K562 (cell line): ENCODE measurements at places on chromosomes 4 and X.
A peak's percentile ranks its signal among the peaks of the same experiment; 100 is the strongest.

DNA sequence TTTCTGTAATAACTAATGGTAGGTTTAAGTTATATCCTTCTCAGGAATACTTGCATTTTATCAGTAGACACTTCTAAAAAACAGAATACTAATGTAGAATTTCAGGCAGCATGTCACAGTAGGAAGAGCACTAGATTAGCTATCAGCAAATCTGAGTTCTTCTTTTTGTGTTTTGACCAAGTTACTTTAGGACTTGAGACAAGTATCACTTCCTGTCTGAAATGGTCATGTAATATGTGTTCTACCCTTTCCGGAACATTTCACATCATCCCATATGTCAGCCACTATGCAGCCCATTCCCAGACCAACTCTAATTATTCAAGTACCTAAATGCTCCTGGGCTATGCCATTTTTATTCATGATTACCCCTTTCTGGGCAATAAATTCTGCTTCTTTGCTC lies 401.8 kb upstream of the RPS6KA3 start:
- DNase-seq, result no peak

DNA sequence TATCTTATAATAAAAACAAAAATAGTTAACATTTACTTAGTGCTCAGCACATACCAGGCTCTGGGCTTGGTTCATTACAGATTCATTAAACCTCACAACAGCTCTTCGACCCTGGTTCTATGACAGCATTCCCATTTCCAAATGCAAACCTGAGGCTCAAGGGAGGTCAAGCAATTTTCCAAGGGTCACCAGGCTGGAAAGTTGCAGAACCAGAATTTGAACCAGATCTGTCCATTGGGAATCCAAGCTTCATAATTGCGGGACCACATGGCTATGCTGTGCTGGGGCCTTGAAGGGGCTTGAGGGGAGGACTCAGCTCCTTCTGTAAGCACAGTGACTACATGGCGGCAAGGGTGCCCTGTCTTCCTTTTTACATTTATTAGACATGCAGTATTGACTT lies 197.3 kb upstream of the LNX1 start:
- DNase-seq, result no peak

DNA sequence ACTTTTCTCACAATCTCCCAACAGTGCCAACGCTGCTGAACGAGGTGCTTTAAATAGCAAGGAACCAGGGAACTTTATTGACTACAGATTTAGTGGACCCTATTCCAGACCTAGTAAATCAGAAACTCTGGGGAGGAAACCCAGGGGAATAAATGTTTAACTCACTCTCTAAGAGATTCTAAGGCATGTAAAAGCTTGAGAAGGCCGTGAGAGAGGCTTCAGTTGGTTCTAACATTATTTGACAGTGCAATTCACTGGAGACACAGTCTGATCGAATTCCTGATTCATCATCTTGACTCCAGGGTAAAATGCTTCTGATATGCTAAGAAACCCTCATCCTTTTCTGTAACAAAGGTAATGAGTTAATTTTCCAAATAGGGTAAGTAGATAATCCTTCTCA lies 494.4 kb downstream of the KCNIP4 start:
- no peak for DNase-seq

- no peak for DNase-seq
Observed at GRCh38 chrX:13697455-13697854, 8.5 kb downstream of the RAB9A start.

DNA sequence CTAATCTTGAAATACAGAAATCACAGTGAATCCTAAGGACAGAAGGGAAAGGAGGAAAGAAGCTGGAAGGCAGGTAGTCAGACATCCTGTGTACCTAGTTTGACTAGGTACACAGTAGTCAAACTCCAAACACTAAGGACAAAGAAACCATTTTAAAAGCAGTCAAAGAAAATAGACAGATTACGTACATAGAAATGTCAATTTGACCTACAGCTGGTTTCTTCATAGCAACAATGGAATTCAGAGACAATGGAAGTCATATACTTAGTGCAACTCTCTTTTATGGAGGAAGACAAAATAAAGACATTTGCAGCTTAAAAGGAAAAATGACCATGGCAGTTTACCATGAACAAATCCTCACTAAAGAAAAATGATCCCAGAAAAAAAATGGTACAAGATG lies 79.0 kb downstream of the NEUROG2 start:
- DNase-seq, result no peak

DNA sequence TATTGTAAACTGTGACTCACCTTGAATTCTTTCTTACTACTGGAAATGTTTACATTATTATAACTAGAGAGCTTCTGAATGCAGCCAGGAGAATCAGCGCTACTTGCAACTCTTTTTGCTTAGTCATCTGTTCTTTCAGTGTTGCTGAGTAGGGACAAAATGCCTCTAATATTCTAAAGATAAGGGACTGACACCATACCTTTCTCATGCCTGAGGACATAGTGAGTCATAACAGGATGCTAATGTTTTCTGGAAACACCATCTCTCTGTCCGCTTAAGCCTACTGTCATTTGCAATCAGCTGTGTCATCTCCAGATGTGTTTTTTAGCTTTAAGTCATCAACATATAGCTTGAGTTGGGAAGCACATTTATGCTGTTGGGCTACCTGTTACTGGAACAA lies 108.3 kb downstream of the QRFPR start:
- no peak for DNase-seq

DNA sequence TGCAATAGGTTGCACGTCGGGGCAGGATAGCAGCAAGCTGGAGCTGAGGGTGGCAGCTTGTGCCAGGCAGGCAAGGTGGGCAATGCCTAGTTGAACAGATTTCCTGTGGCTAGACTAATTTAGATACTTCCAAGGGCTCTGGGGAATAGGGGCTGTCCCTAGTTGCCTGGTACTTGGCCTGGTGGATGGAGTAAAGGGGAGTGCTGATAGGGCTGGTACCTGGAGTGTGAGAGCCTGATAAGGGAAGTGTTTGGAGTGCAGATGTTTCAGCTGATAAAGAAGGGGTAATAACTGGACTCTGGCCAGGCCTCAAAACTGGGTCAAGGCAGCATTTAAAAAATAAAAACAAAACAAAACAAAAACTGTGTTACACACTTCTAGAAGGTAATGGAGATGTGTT lies 665.5 kb downstream of the CCSER1 start:
- DNase-seq, result no peak

GRCh38 chr4:173181848-173182247 lies 13.2 kb downstream of the GALNT7 start:
- DNase-seq, result no peak

- no peak for DNase-seq
Observed at GRCh38 chr4:93879919-93880318, 51.4 kb downstream of the ATOH1 start.

- no peak for DNase-seq
Observed at GRCh38 chr4:37431417-37431743, 186.8 kb downstream of the NWD2 start.

- DNase-seq, result no peak
Observed at GRCh38 chrX:39819921-39820849, 277.6 kb downstream of the BCOR start.

- no peak for DNase-seq
Observed at GRCh38 chr4:1082215-1083182, 30.9 kb downstream of the RNF212 start.

DNA sequence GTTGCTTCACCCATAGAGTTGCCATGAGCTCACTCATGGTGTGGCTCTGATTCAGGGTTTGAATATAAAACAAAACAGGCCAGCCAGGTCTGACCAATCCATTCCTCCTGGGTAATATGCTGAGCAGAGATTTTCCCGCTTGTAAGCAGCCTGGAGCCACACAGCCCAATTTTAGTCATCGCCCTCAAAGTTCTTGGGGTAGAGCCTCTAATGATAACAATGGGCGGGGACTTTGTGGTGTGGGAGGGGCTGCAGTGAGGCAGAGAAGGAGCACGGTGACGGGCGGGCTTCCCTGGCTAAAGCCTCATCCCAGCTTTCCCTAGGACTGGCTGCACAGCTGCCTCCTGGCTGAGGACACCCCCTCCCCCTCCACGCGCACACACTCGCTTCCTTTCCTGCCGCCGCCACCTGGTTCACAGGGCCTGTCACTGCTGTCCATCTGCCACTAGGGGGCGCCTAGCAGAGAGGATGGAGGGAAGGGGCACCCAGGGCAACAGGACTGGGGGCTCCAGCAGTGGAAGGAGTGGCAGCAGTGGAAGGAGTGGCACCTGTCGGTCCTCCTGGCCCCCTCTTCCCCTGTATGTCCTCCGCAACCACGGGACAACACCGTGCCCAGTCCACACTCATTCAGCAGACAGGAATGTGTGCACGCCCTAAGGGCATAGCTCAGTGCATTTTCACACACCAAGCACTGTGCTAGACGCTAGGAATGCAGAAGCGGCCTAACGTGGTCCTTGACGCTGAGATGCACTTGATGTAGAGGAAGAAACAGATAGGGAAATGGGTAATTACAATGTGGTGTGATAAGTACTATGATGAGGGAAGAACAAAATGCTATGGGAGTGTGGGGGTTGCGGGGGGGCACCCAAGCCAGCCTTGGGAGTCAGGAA lies 26.8 kb downstream of the PRPS1 start:
- peak; percentile 75 for DNase-seq

GRCh38 chr4:25757452-25757851 lies 101.8 kb downstream of the SLC34A2 start:
- no peak for DNase-seq

DNA sequence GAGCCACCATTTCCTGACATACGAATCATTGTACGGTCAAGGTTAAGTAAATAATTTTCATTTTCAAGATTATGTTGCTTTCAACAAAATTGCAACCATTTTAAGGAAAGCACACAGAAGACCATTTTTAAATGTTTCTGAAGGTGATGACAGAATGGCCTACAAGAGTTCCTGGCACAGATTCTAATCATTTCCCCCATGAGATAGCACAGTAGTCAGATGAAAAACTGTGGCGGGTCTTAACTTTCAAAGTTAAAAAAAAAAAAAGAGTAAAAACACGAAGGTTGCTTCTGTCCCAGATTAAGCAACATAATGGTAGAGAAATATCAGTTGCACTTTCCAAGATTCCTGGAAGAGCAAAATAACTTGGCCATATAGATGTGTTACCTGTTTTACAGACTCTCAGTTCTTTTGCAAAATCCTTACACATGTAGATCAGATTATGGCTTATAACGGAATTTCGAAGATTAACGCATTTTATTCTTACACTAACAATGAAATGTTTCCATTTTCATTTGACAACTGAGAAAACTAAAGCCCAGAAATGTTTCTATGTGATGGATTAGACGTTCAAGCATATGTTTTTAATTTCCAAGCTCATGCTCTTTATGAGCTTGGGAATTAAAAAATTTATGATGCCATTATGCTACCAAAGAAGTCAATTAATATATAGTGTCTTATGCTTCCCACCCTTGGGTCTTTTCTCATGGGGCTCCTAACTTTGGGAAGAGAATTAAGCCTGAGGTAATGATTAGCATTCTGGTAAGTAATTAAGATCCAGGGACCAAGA lies 335.1 kb upstream of the CLNK start:
- no peak for DNase-seq

DNA sequence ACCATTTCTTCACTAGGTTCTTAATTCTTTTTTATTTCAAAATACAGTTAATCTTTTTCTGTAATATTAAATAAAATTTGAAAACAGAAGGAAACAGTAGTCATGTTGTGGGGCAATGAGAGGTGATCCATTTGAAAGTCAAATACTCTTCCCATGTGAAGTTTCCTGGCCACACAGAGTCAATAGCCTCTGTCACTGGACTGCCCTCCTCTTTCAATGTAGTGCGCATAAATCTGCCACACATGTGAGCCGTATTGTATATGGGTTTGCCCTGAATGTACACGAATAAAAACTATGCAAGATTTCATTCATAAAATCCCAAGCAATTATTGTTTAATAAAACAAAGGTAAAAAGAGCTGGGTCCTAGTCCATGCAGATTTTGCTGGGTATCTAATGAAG lies 59.1 kb downstream of the NKX6-1 start:
- DNase-seq, result no peak

GRCh38 chr4:81789741-81790399 lies 318.2 kb upstream of the RASGEF1B start:
- peak; percentile 51 for DNase-seq

GRCh38 chrX:125621588-125621927 lies 301.9 kb downstream of the TEX13C start:
- DNase-seq, result no peak

GRCh38 chrX:55839485-55839884 lies 121.9 kb downstream of the RRAGB start:
- DNase-seq, result no peak

DNA sequence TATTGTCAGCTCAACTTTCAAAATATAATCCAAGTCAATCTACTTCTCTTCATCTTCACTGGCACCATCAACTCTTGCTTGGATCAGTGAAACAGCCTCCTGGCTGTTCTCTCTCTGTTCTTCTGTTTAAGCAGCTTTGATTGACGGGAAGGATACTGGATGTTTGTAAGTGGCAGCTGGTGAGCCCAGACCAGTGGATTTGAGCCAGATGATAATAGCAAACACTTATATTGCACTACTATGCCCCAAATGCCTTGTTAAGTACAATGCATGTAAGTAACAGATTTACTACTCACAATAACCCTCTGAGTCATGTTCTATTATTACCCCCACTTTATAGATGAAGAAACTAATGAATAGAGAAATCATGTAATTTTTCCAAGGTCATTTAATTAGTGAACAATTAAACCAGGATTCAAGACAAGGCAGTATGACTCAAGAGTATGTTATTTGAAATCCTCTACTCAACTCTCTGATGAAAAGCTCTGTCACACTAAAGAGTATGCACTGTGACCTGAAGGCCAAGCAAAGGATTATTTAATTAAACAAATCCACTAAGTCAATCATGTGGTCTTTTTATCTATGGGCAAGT lies 44.8 kb downstream of the SPANXN3 start:
- no peak for DNase-seq

- DNase-seq, result no peak
Observed at GRCh38 chr4:158884280-158884679, 115.5 kb downstream of the FNIP2 start.

DNA sequence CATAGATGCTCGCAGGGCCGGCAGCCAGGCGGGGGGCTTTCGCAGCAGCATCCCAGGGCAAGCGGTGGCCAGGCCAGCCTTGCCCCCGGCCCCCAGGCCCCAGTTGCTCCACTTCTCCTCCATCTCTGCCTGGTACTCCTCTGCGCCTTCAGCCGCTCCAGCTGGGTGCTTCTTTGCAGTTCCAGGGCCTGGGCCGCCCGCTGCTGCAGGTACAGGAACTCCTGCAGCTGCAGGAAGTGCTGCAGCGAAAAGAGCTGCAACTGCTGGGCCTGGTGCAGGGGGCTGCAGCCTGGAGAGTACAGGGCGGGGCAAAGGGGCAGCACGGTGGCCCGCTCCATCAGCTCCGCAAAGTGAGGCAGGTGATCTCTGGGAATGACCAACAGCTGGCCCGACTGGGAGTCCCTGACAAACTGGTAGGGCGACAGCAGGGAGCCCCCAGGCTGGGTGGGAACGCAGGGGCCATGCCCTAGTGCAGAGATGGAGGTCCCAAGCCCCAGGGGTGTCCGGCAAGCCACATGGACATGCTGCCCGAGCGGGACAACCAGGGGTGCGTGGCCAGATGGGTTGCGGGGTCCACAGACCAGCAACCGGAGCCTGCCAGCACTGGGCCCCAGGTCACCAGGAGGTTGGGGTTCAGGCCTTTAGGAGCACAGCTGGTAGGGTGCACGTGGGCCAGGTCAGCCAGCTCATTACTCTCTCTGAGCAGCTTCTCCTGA lies 75.9 kb upstream of the UCP1 start:
- DNase-seq, result no peak

- DNase-seq, result no peak
Observed at GRCh38 chr4:27090406-27090805, 229.8 kb downstream of the STIM2 start.

- DNase-seq, result no peak
Observed at GRCh38 chr4:184406958-184407391, 67.4 kb downstream of the IRF2 start.
